Activated CD8-positive, alpha-beta memory T cell treated with anti-CD3 and anti-CD28 coated beads for 24 hours (primary cell): ENCODE measurements at places on chromosomes 6 and 20.

DNA sequence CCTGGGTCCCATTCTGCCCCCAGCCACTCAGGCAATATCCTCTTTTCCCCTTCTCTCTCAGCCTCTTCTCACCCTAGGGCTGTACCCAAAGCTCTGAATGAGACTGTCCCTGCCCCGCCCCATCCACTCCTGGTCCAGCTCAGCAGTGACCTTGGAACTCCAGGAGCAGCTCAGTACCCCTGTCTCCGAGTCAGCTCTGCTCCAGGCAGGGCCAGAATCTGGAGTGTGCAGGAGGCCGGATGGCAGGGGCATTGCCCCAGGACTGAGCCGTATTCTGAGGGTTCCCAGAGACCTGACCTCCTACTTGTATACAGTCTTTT is 2.0 kb upstream of the RAET1G start:
- no peak for DNase-seq

DNA sequence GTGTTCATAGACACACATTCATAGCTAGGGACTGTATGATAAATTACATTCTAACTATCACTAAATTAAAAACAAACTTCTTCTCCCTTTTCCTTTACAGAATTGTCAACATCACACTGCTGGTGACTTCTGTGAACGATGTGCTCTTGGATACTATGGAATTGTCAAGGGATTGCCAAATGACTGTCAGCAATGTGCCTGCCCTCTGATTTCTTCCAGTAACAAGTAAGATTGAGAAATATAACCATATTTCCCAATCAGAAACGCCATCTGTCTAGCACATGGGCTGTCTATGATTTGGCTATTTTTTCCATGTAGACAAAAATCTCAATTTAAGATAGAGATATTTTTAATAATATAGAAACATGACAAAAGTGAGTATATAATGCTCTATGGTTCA is 367.7 kb downstream of the ARHGAP18 start:
- DNase-seq: no peak

DNA sequence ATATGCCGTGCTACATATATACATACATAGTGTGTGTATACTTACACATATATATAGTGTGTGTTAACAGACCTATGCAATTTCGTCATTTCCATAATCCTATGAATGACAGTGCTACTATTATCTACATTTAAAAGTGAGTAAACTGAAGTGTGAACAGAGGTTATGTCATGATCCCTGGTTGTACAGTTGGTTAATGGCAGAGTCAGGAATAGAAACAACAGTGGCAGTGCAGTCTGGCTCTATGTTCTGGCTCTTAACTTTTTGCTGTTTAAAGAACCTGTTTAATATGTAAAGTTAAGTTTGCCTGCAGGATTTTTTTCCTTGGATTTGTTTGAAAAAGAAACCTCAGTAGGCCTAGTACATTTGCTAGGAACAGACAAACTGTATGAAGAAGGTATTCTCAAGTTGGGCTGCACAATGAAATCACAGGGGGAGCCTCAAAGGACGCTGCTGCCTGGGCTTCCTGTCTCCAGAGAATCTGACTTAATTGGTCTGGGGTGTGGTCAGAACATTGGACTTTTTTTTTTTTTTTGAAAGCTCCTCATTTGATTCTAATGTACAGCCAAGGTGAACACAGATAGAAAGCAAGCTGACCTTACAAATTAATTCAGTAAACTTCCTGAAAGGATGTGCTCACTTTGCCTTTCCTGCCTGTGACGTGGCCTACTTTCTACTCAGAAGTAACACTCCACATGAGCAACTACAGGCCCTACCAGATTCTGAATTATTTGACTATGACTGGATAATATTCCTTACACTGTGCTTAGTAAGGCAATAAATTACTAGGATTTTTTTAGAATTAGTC is 29.4 kb downstream of the PLCB1 start:
- DNase-seq: no peak

- DNase-seq: no peak
Observed at GRCh38 chr6:125363824-125364165, 62.0 kb upstream of the HDDC2 start.

GRCh38 chr6:17881085-17881858 is 106.2 kb downstream of the KIF13A start:
- DNase-seq: no peak
